ENCODE measurements at places on chromosomes 12 and 14.

DNA sequence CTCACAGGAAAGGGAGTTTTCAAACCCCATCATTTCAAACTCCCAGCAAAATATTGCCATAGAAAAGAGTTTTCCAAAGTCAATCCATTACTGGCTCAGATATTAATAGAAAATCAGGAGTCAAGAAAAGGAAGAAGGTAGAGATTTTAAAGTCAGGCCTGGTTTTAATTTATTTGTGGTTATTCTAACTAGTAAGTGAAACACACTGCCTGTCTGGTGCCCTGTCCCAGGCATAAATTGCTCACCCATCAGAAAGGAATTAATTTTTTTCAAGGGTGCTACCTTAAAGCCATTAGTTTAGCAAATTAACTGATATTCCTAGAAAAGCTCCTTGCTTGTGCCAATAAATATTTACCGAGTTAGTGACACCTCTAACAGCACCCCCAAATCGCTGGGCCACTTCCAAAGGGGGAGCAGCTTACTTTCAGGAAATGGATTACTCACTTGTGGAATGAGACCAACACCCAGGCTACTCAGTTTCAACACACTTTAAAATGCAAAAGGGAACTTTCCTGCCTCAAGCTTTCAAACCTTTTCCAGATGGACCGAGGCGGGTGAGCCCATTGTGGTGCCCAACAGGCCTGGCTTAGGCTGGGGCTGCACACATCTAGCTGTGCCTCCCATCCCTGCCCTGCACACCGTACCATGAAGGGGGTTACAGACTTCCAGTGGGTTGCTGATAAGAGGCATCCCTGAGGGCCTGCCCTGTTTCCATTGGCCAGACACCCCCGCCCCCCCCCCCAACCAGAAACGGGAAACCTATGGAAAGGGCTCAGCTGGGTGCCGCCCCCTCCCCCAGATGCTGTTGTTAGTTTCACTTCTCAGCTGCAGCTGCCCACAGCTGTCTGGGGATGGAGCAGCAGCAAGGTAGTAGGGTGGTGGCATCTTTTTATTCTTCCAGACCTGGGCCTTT is 117.2 kb downstream of the SAMD4A start:
- no peak for DNase-seq

GRCh38 chr14:76446921-76447320 is 71.0 kb downstream of the ESRRB start:
- no peak for DNase-seq

DNA sequence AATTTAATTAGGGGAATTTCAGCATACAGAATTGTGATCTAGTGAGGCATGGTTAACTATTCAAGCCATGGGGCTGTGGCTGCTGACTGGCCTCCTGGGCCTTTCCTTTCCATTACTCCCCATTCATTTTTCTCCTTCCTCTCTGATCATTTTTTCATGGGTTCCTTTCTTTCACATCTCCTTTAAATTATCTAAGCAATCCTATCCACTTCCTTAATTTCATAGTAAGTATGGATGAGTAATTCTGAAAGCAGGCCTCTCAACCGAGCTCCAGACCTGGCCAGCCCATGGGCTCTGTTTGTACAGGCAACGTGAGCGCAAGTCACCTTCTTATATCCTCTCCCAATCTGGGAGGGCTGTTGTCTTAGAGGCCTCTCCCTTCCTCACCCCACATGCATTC is 13.4 kb downstream of the CKAP4 start:
- DNase-seq = no peak

DNA sequence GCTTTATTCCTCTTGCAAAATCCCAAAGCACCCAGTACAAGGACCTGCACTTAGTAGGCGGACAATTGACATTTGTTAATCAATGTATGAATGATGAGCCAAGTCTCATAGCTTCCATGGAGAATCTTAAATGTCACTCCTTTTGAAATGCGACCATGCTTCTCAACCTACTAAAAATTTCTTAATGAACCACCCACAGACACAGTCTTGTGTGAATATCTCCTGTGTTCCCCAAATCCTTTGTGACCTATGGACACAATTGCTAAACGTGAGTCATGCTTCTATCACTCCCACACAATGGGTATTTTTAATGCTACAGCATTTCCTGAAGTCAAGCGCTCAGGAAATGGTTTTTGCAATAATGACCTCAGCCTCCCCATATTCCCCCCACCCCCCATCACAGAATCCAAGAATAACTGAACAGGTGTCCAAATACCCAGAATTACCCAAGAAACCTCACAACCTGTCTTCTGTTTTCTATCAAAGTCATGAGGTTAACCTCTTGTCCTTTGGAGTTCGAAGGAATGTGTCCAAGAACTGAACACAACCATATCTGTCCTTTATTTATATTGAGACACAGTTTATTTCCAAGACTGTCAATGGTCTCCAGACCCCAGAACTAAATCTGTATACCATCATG is 163.6 kb upstream of the PLEKHG7 start:
- no peak for DNase-seq

DNA sequence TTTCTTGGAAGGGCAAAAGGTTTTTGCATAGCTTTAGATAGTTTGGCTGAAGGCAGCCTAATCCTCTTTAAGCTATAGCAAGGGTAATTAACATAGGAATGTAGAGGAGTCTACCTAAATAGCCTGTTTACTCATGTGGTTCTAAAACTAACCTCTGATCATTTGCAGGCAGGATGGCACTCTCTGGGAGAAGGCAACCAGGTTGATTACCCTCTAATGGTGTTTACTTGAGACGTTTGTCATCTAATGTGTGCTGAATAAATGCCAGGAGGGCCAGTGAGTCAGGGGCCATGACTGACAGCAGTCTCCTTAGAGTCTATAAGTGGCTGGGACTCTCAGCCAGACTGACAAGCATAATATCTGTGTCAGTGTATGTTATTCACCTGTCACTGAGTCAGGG is 286.4 kb downstream of the PCNX1 start:
- DNase-seq = no peak

DNA sequence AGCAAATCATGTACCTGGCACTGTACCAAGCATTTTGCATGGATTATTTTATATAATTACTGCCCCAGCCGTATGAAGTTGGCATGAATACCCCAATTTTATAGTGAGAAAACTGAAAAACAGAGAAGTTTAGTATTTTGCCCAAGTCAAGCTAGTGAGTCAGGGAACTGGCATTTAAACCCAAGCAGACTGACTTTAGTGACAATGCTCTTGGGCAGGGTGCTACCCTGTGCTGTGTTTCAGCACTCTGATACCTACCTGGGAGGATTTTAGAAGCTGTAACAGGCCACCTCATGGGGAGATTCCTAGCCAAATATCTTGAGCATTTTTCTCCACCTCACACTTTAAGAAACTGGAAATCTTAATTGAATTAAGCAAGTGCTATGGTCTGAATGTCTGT is 98.1 kb upstream of the MAX start:
- DNase-seq = no peak

DNA sequence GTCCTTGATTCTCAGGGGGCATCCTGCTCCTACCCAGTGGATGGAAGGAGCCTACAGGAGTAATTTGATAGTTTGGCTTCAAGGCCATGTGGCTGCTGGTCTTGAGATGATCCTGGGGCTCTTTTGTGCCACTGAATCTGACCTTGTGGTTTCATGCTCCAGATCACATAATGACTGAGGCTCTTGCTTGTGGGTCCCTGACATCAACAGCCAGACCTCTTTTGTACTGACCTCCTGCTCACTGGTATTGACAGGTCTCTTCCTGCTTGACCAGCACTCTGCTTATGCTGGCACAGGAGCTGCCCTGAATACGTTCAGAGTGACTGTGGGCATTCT is 23.2 kb upstream of the JPH4 start:
- DNase-seq = no peak

GRCh38 chr12:132218915-132219314 is 74.7 kb downstream of the NOC4L start:
- peak; percentile 29 for DNase-seq

DNA sequence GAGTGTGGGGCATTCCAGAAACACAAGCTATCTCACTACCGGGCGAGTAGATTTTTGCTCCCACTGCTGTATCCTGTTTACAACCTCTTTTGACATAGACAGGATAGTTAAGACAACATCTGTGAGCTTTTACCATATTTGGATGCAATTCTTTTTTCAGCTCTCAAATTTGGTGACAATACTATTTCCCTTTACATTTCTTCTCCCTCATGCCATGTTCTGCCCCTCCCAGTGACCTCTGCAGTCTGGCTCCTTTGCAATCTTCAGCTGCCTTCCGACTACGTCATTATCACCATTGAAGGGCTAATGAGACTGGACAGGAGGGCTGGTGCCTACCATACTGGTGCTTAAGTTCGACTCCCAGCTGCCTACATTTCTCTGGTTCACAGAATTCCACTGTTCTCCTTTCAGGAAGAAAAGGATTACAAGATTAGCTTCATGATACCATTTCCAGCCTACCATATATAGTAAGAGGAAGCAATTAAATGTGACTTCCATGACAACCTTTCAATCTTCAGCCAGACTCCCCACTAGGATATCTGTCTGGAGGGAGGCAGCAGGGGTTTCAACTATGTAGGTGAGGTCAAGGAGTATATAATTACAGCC is 251.6 kb downstream of the PHLDA1 start:
- no peak for DNase-seq

- DNase-seq = no peak
Observed at GRCh38 chr12:53991077-53991460, 6.1 kb downstream of the HOXC10 start.

- no peak for DNase-seq
Observed at GRCh38 chr12:76173756-76174155, 89.3 kb upstream of the NAP1L1 start.

- no peak for DNase-seq
Observed at GRCh38 chr12:80593766-80594165, 113.7 kb upstream of the MYF6 start.

DNA sequence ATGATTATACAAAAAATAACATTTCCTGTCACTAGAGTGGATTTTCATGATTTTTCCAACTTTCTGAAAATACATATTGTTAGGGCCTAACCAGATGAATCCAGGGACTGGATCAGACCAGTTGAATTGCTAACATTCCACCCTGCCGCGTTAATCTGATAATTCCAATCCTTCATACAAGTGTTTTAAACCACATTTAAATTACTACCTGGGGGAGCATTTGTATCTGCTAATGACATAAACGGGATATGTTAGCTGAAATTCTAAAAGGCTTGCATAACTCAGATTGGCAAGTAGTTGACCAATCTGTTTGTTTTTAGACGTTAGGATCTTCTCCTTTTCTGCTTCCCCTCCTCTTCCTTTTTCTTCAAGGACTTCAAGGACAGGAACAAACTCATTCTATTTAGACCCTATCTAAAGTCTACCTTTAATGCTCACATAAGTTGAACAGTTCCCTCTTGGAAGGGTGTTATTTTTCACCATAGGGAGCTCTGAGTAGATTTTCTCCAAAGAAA is 239.0 kb downstream of the ADAMTS20 start:
- DNase-seq = no peak

DNA sequence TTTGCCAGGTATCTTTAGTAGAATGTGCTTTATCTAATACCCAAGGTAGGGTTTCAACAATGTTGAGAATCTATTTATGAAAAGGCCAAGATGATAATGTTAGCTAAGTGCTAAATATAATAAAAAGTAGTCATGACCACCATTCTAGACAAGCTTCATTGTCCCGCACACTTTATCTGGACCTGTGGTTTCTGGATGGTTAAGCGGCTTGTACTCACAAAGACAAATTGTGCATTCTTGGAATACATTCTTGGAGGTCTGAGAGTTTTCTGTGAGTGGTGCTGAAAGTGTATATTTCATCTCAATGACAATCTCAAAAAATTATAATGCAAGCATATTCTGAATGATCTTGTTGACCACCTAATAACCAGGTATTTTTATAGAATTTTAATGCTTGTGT is 646.9 kb downstream of the DIO2 start:
- no peak for DNase-seq

GRCh38 chr14:70947739-70948138 is 40.5 kb downstream of the PCNX1 start:
- DNase-seq = no peak

- no peak for DNase-seq
Observed at GRCh38 chr14:62162998-62163589, 400.9 kb downstream of the SNAPC1 start.

GRCh38 chr14:50615056-50615455 is 53.0 kb downstream of the SAV1 start:
- DNase-seq = no peak

GRCh38 chr12:131189781-131190180 is 236.1 kb downstream of the ADGRD1 start:
- no peak for DNase-seq

- no peak for DNase-seq
Observed at GRCh38 chr14:80942191-80942600, 658 bp upstream of the CEP128 start.

DNA sequence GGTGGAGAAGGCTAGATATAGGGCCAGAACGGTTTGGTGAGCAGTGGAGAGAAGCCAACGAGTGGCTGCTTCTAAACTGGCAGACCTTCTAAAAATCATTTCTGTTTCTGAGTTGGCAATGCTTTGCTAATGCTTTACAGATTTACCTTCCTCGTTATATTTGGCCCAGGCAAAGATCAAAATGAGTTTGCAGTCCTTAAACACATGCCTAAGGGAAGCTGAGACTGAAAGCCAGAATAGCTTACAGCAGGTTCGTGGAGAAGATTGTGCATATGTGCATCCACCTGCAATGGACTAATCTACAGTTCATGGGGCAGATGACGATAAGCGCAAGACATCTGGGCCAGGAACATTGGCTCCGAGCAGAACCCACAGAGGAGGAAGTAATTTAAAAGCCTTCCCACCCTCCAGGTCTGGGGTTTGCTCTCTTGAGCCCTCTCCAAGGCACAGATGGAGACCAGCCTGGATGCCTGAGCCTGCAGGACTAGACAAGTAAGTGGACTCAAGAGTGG is 99.4 kb downstream of the NINJ2 start:
- no peak for DNase-seq

DNA sequence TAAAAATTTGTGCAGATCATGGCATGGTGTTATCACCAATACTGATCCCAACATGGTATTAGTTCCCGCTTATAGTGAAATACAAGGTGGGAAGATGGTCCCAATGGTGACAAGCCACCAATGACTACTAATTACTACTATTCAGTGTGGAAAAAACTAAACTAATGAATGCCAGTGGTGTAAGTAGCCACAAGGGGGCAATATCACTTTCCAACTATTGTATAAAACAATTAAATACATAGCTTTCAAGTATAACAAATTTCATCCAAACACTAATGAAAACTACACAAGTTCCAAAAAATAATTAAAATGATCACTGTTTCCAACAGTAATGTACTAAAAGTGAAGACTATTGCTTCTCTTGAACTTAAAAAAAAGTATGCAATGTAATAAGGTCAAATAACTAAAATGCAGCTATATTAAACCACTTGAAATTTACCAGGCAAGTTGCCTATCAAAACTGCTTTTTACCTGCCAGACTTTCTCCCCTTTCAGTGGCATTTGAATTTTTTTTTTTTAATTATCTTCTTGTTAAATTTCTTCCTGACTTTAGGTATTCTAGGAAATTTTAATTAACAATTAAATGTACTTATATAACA is 58.0 kb downstream of the PAPLN start:
- DNase-seq = no peak

DNA sequence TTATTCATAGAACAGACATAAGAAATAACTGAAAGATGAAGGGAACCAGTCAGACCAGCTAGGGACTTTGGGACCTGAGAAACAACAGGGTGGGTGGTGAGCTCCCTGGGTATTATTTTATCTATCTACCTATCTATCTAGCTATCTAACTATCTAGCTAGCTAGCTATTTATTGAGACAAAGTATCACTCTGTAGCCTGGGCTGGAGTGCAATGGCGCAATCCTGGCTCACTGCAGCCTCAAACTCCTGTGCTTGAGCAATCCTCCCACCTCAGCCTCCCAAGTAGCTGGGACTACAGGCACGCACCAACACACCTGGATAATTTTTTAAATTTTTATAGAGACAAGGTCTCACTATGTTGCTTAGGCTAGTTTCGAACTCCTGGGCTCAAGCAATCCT is 127.6 kb downstream of the DPF3 start:
- DNase-seq = no peak

- DNase-seq = no peak
Observed at GRCh38 chr12:106138633-106139421, at the start of gene NUAK1. NUAK1 (minus strand) TSS chr12:106138954; CDS start chr12:106138653, 301 bp downstream.
